ENCODE measurements at places on chromosomes 12 and 14.

GRCh38 chr14:24366721-24367513 lies 1.1 kb upstream of the NFATC4 start:
- DNase-seq, result no peak

DNA sequence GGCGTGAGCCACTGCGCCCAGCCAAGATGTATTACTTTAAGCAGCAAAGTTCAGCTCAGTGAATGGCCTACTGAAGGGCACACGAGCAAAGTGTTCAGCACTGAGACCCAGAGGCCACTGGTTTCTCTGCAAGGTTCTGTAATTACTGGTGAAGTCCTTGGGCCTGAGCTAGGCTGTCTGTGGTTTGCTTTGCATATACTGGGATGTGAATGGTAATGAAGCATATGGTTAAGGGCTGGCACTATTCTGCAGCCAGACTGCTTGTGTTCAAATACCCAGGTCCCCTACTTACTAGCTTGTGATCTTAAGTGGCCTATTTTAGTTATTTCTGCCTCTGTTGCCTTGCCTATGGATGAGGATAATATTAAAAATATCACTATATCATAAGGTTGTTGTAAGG lies 72.0 kb downstream of the LLPH start:
- DNase-seq, result no peak

GRCh38 chr12:40996091-40996490 lies 192.0 kb upstream of the PDZRN4 start:
- DNase-seq, result no peak

DNA sequence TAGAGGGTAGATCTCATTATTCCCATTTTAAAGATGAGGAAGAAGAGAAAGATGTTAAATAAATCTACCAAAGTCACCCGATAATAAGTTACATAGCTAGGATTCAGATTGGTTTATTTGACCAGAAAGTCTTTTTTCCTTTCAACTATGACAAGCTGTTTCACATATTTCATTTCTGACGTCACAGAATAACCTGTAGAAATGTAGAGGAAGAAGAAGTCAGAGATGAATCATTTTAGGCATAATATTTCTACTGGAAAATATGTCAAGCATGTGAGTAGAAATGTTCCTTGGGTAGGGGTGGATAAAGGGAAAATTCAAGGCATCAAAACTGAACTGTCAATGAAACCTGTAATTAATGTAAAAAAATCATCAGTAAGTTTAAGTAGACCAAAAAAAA lies 107.0 kb downstream of the MGST1 start:
- no peak for DNase-seq

- no peak for DNase-seq
Observed at GRCh38 chr14:37559386-37559785, 35.7 kb downstream of the FOXA1 start.

- no peak for DNase-seq
Observed at GRCh38 chr14:77598366-77599070, 17.9 kb downstream of the SPTLC2 start.

DNA sequence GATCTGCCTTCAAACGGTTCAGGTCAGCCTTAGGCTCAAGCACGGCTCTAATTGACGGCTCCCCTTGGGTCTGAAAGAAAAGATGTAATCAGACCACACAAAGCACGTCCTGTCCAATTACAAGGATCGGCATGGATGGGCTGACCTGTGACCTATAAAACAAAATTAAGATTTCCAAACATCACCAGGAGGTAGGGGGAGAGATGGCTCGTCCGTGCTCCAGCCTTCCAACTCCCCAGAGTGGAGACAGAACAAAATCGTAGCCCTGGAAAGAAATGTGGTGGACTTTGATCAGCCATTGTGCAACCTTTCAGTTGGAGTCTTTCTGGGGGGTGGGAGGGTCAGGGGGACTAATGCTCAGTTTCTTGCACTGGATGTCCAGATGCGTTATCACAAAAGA lies 226.6 kb upstream of the DIO3 start:
- no peak for DNase-seq

DNA sequence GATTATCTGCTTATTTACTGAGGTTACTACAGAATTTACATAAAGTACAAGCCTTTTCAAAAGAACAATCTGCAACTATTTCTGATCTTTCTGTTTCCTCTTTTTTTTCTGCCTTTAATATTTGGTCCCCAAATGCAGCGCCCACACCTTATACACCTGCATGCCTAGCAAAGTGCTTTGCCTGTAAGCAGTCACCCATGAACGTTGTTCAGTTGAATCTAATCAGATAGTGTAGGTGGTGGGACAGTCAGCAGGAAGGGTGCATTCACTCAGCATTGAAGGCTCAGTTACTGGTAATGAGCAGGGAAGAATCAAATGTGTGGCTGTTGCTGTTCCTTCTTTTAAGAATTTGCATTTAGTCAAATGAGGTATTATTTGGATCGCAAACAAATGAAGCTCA lies 108.4 kb downstream of the GPR135 start:
- DNase-seq, result no peak

- DNase-seq, result no peak
Observed at GRCh38 chr14:23123419-23123818, 4.4 kb upstream of the CEBPE start.

DNA sequence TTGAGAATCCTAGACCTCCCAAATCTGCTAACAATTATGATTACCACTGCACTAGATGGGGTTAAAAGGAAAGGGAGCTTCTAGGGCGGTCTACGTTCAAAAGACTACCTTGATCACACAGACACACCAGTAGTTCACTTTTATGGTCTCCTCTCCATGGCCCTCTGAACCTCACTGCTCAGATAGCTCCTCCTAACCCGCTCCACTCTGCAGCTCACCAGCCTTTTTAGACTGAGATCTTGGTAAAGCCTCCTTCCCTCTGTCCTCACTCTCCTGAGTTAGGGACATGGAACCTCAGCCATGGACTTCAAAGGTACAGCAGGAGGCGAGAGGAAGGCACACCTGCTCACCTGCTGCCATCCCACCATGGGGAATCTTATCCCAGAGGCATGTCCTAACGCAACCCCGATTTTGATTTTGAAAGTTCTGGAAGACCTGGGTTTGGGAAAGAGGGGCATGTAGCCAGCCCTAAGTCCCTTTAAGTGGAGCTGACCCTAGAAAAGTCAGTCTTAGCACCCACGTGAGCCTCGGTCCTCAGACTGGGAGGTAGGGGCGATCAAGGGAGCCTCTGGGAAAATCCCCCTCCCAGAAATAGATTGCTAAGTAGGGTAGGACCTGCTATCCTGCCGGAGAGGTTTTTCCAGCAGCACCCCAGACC lies 1.3 kb downstream of the ZNF219 start:
- no peak for DNase-seq

DNA sequence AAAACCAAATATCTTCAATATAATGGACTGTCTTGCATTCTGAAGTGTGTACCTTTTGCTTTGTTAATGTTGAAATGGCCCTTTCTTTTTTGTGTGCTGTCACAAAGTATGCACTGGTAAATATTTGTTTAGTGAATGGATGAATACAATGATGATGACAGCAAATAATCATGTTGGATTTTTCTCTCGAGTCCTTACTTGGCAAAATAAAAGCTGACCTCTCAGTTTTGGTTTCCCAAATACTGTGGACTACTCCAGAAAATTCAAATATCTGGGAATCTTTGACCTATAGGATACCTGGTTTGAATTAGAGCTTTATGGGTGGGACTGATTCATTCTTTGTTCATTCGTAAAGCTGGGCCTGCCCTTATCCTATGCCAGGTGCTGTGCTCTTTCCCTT lies 5.5 kb downstream of the UBE3B start:
- DNase-seq, result no peak

DNA sequence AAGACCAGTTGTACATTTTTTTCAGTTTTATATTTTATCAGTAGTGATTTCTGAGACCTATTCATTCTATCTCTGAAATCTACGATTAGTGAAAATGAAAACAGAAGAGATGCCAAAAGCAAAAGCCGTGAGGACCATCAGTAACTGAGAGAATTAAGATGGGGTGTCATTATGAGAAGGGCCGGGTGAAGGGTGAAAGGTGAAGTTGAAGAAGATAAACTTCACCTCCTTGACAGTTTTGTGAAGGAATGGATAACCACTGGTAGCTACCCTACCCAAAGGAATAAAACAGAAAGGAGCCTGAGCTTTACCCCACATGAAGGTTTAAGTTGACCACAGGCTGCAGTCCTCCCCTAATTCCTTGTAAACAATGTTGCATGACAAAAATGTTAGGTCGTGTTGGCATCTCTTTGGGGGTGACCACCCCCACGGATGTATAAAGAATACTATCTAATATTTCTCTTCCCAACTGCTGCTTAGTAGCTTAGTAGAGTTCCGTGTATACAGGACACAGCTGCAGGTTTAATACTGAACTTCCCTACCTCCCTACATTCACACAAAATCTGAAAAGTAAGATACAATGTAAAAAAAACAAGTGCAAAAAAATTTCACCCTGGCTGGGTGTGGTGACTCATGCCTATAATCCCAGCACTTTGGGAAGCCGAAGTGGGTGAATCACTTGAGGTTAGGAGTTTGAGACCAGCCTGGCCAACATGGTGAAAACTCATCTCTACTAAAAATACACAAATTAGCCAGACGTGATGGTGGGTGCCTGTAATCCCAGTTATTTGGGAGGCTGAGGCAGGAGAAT lies 23.9 kb downstream of the GPR19 start:
- DNase-seq, result no peak

DNA sequence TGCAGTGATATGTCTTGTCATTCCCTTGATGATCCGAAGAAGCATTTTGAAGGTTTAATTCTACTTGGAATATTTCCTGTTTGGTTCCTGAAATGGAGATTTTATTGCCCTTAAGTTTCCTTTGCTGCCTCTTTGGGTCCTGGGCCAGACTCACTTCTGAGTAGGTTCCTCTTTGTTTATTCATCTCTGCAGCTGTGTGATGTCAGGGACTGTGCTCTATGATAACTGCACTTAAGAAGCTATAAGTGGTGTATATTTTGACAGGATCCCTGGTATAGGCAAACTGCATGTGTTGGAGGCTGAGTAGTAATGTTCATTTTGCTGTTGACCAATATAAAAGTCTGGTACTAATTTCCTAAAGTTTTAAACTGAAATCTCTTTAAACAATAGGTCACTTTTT lies at the start of gene KLRC4:
Gene KLRC4, minus strand, starts transcription at position 366 of the 400 bp plus-strand sequence. Its CDS starts 182 bp downstream, at position 184.
- DNase-seq, result no peak

DNA sequence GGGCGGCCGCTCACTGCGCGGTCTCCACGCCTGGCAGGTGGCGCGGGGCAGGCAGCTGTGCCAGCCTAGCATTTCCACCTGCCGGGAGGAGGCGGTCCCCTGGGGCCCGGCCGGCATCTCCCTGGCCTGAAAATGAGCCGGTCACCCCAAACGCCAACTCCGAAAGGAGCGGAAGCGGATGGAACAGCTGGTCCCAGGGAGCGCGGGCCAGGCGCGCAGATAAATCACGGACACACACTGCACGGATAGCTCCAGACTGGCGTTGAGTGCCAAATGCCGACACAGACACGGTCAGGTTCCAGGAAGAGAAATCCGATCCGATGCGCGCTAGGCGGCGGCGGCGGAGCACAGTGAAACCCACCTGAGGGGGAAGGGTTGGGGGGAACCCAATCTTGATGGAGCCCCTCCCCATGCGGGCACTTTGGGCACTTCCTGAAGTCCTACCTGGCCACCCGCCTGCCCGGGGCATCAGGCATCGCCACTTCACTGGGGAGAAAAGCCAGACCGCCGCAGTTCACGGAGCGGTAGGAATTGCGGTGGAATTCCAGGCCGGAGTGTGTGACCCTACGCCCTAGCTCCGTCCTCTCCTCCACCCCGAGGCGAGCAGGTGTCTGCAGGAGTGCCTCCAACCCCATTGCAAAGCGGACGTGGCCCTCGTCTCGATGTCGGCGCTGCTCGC lies 624 bp upstream of the PLEKHD1 start:
- no peak for DNase-seq

- no peak for DNase-seq
Observed at GRCh38 chr14:94787092-94787491, 17.2 kb upstream of the GSC start.

- DNase-seq, result no peak
Observed at GRCh38 chr12:102300824-102301461, 103.3 kb upstream of the PMCH start.

GRCh38 chr14:99462210-99462609 lies 18.4 kb downstream of the SETD3 start:
- no peak for DNase-seq

GRCh38 chr14:50631408-50631821 lies 36.7 kb downstream of the SAV1 start:
- DNase-seq, result no peak

GRCh38 chr14:105331575-105332349 lies 17.2 kb downstream of the PACS2 start:
- no peak for DNase-seq

DNA sequence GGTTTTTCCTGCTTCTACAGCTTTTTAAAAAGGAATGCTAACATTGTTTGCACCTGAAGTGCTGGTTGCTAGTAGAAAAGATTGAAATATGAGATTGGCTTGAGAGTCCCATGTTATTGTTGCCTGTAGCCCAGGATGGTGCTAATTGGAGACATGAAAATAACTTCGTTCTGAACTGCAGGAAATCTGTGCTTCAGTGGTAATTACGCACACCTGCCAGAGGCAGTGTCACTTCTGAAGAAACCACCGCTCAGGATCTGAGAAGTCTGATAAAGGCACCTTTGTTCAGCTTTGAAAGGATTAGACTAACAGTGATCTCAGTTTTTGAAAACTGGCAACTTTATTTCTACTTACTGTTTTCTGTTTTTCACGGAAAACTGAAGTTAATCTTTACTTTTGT lies 15.5 kb upstream of the ATP6V0A2 start:
- DNase-seq, result no peak

DNA sequence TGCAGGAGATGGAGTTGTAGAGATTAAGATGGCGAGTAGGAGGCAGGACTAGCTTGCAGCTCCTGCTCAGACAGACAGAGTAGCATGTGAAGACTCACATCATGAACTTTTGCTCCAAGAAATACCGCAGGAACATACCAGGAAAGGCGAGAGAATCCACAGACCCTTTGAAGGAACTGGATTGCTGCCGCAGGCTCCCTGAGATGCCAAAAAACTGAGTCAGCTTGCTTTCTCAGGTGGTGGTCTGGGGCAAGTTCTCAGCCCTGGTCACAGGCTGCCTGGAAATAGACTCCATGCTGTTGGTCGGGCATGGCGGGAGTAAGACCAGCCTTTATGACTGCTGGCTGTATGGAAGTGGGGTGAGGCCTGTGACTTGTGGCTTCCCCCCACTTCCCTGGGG lies 163.6 kb upstream of the NAV3 start:
- DNase-seq, result no peak

DNA sequence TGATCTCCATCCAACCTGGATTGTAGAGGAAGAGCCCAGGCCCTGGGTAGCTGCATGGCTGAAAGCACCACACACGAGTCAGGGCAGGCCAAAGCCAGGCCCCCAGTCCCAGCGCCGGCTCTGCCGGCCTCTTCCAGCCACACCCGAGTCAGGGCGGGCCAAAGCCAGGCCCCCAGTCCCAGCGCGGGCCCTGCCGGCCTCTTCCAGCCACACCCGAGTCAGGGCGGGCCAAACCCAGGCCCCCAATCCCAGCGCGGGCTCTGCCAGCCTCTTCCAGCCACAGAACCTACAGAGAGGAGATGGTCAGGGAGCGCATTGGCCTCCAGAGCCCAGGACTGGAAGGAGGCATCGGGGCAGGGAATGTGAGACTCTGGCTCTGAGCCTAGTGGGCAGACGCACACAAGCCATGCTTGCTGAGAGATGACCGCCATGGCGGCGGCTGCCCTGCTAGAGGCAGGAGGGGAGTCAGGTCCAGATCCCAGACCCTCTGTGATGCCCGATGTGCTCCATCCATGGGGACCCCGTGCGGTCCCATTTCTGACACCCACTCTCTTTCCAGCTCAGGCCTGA lies 30.2 kb downstream of the BEGAIN start:
- DNase-seq, result no peak

GRCh38 chr12:124493809-124494750 lies 73.3 kb downstream of the NCOR2 start:
- peak; percentile 25 for DNase-seq

Data from activated CD8-positive, alpha-beta memory T cell treated with anti-CD3 and anti-CD28 coated beads for 4 hours (primary cell).